Retina (tissue), 1 donor: ENCODE measurements at places on chromosomes 7 and 10.

- no peak for DNase-seq
Measured at GRCh38 chr7:50756180-50756579, 26.5 kb downstream of the GRB10 start.

DNA sequence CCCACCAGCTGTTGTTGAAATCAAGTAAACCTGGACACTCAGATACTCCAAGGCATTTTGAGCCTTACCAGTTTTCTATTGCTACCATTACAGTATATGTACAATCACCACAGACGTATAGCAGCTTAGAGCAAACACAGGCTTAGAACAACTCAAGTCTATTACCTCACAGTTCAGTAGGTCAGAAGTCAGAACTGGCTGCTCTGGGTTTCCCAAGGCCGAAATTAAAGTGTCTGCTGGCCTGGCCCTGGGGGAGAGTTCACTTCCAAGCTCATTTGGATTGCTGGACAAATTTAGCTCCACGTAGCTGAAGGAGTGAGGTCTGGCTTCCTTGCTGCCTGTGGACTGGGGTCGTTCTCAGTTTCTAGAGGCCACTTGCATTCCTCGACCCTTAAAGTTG lies 260.1 kb upstream of the LRRN3 start:
- no peak for DNase-seq

DNA sequence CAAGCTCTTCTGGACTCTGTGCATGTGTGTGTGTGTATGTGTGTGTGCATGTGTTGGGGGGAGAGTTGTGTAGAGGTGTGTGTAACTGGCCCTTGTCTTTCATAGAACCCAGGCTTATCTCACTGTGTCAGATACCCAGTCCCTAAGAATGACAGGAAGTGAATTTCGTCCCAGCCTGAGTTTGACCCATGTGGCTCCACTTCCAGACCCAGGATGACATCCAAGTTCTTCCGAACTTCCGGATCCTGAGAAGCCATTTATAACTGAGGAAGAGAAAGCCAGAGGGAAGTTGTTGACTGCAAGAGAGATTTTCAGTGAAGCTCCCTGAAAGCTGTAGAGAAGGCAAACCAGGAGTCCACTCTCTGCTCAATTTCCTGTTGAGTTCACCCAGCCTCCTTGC lies 53.2 kb downstream of the ADRB1 start:
- no peak for DNase-seq

DNA sequence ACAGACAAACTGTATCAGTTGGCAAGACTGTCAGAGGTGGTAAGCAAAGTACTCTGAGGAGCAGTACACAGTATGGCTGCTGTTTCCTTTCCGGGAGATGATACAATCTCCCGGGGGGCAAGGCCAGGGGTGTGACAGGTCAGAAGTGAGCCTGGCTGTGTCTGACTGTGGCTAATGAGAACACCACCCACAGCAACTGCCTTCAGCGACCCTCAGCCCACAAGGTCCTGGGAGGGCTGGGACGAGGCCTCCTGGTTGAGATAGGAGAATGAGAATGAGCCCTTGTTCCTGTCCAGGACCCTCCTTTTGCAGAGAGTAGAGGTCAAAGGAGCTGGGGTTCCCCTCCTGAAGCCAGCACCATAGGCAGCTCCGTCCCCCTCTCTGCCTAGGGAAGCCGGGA lies 421.7 kb downstream of the TCERG1L start:
- DNase-seq, result no peak

GRCh38 chr7:36600869-36601530 lies 123.3 kb downstream of the AOAH start:
- DNase-seq, result no peak

GRCh38 chr10:24908793-24909423 lies 43.5 kb downstream of the PRTFDC1 start:
- DNase-seq, result no peak

DNA sequence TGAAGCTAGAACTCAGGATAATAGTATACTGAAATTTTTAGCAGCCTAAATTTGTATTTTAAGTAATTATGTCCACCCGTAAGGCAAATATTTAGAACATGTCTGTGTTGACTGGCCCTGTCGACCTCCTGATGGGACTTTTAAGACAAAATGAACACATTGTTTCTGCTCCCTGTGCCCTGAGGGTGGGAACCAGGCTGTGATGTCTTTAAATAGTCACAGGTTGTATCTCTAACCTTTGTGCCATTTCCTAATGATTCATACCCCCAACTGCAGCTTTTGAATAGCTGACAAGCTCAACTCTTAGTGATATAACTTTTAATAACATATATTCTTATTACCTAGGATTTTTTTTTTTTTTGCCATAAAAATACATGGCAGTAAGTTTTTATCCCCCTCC lies 494.9 kb upstream of the AKR1E2 start:
- DNase-seq, result no peak

GRCh38 chr7:23472956-23473843 lies 2.9 kb upstream of the IGF2BP3 start:
- DNase-seq, result no peak

DNA sequence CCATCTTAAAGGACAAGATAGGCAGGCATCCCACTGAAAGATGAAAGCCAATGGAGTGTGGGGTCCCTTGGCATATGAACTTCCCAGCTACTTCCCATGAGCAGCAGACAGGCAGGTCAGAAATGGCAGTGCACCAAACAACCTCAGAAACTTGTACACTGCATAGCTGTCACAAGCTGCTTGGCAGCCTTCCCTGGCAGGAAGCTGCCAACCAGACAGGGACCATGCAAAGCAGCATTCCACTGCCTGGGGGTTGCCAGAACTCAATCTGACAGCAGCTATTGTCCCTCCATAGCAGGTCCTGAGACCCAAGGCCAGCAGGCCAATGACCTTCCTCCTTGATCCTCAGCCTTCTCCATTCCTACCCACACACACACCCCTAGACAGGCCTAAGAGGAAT lies 139.5 kb downstream of the PLCE1 start:
- DNase-seq, result no peak

GRCh38 chr7:155758348-155758747 lies 53.9 kb downstream of the SHH start:
- no peak for DNase-seq

- DNase-seq, result no peak
Measured at GRCh38 chr10:91779011-91779605, 19.1 kb upstream of the TNKS2 start.

DNA sequence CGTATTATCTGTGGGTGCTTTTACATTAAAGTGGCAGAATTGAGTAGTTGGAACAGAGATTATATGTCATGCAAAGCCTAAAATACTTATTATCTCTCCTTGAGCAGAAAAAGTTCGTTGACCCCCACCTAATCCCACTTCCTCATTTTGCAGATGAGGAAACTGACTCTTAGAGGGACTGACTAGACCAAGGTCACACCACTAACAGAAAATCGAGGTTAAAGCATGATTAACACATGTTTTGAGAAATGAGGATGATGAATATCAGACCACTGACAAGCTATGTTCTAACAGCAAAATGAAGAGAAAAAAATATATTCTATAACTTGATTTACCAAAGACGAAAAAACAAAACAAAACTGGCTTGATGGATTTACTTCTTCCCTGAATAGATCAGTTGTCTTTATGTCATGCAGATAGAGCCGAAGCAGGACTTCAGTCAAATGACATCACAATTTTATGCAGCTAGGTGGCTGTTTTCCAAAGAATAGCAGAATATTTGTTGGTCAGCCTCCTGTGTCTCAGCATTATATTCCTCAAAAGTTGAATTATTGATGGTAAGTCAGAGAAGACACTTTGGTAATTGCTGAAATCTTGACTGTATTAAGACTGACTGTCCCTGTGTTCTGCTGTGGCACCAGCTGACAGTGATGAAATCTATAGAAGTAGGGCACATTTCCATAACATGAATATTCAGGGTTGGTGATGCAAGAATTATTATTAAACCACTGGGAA lies 24.2 kb upstream of the SMIM30 start:
- DNase-seq, result no peak

GRCh38 chr7:97013134-97013844 lies 7.9 kb downstream of the DLX6 start:
- DNase-seq, result peak; percentile 50

GRCh38 chr10:125008689-125009638 lies 67.0 kb downstream of the ZRANB1 start:
- no peak for DNase-seq

- DNase-seq, result no peak
Measured at GRCh38 chr10:25261110-25261509, 86.3 kb downstream of the GPR158 start.

- no peak for DNase-seq
Measured at GRCh38 chr10:19828278-19829049, 12.2 kb downstream of the PLXDC2 start.

GRCh38 chr7:23431702-23432199 lies 38.5 kb downstream of the IGF2BP3 start:
- no peak for DNase-seq

GRCh38 chr7:157013602-157014549 lies 3.4 kb upstream of the MNX1 start:
- DNase-seq, result no peak

DNA sequence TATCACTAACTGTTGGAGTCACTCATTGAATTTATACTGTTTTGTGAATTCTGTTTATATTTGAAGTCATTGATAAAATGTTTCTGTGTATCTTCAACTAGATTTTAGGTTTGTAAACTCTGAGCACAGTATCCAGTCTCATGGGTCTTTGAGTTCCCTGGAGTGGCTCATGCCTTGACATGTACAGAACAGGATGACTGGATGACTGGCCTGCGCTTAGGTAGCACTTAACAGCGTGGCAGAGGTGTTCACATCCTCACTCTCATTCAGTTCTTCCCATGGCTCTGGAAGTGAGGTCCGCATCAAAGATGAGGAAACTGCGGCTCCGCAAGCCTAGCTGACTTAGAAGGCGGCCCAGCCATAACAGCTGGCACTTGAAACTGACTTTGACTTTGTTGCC lies 576.9 kb downstream of the SUGCT start:
- no peak for DNase-seq

DNA sequence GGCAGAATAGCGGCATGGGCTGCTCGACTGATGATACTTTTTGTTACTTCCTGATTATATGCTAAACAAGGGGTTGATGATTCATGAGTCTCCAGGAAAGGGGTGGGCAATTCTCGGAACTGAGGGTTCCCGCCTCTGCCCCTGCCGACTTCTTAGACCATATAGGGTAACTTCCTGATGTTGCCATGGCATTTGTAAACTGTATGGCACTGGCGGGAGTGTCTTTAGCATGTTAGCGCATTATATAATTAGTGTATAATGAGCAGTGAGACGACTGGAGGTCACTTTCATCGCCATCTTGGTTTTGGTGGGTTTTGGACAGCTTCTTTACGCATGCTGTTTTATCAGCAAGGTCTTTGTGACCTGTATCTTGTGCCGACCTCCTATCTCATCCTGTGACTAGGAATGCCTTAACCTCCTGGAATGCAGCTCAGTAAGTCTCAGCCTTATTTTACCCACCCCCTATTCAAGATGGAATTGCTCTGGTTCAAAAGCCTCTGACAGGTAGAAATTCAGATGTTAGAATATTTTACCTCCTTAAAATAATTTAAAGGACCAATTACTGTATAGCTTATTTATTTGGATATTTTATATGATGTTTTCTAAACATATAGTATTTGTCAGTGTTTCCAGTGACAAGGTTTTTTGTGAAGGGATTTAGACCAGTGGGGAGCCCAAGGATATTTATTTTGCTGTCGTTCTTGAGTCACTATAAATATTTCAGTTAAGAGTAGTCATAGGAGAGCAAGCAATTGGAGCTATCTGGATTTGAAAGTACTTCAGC lies 90.1 kb upstream of the PIK3CG start:
- no peak for DNase-seq

GRCh38 chr7:132171130-132171576 lies 405.1 kb downstream of the PLXNA4 start:
- DNase-seq, result no peak

DNA sequence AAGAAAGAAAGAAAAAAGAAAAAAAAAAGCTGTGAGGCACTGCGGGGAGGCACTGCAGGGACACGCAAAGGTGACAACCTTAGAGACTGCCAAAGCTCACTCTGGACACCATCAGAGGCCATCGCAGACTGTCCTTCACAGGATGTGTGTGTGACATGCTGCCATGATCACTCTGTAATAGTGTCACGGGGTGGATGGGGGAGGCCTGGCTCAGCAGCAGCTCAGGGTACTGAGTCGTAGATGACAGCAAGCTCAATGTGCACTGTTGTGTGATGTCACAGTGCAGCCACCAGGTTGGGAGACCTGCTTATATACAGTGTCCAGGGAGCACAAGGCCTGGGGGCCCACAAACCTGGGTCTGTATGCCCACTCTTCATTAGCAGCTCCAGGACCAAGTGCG lies 83.3 kb downstream of the SLIT1 start:
- DNase-seq, result no peak

DNA sequence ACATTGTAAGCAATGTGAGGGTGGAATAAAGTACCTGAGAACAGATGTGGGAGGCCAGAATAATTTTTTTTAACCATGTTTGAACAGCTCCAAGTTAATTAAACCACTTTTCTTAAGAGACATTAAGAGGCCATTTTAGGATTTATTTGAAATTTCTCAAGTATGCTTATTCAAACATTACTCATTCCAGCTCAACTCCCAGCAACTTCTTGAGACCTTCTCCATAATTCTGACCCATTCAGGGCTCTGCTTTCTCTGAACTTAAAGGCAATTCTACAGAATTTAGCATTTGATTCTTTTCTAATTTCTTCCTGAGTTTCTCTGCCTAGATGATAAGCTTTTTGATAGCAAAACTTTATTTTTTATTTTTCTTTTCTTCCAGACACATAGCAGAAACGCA lies 314.5 kb downstream of the CAMK1D start:
- no peak for DNase-seq

DNA sequence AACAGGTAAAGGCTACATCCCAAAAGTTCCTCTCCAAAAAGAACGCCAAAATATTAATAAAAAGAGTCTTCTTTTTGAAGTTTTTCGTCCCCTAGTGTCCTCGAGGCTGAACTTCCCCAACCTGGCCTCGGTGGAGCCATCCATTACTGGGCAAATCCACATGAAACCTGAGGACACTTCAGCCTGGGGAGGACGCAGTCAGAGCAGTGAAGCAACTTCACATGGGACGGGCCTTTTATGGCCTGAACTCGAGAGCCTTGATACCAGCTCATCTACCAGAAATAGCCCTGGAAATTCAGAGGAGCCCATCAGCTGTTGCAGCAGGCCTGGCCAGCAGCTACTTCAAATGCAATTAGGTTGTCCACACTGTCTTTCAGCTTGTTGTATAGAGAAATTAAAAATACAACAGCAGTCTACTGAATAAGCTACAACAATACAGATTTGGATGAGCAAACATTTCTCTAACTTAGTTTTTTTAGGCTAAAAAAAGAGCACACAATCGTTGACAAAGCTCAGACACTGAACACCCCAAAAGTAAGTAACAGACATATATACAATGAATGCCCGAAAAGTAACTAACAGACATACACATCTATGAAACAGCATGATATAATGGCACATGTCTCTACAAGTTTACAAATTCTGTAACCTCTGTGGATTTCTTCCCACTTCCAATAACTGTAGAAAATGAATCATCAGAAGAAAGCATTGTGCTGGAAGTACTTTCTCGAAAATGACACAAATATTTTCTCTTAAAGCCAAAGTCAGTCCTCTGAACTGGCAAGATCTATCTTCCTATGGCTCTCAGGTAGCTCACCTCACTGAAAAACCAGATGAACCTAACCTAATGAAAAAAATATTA lies at the start of gene SVIL:
Gene SVIL, minus strand, starts transcription at position 208 of the 862 bp plus-strand sequence. CDS start 79,913 bp downstream, outside the sequence.
- no peak for DNase-seq
